ENCODE measurements at places on chromosomes 4 and X. TPM values are rescaled to one million over a fixed set of nuclear protein-coding genes. Genes with fewer than 3 reads are reported as not detected.

The BBS12 gene
- 15.7 TPM for polyA plus RNA-seq

The HTRA3 gene
- 7.2 TPM for polyA plus RNA-seq

The EIF2S3 gene
- 231 TPM for polyA plus RNA-seq

The NEUROG2 gene
- not detected for polyA plus RNA-seq

The SERTM2 gene
- polyA plus RNA-seq, result 0.05 TPM

The TCEAL7 gene
- polyA plus RNA-seq, result 37.6 TPM

The GPRASP2 gene
- 41.7 TPM for polyA plus RNA-seq

The CDX4 gene
- polyA plus RNA-seq, result not detected

The NAP1L3 gene
- 14.6 TPM for polyA plus RNA-seq

The PCDH7 gene
- 18.9 TPM for polyA plus RNA-seq

The HELT gene
- not detected for polyA plus RNA-seq

The EDA2R gene
- polyA plus RNA-seq, result 0.83 TPM

The NALF2 gene
- polyA plus RNA-seq, result 0.35 TPM

The ARHGAP6 gene
- 15.0 TPM for polyA plus RNA-seq

The HSFX4 gene
- polyA plus RNA-seq, result 0.25 TPM

The GABRB1 gene
- 0.55 TPM for polyA plus RNA-seq

The SMR3B gene
- not detected for polyA plus RNA-seq

The RNF113A gene
- polyA plus RNA-seq, result 10.9 TPM

The SYTL5 gene
- 3.3 TPM for polyA plus RNA-seq

The C1QTNF7 gene
- polyA plus RNA-seq, result 27.6 TPM

The PAGE2 gene
- not detected for polyA plus RNA-seq

The TMEM156 gene
- 3.0 TPM for polyA plus RNA-seq

The PSMD10 gene
- polyA plus RNA-seq, result 78.7 TPM

The SMIM10L2A gene
- polyA plus RNA-seq, result 10.4 TPM

The SUPT20HL2 gene
- not detected for polyA plus RNA-seq

The RHOH gene
- 0.50 TPM for polyA plus RNA-seq

The NAP1L2 gene
- polyA plus RNA-seq, result 2.8 TPM

The KIAA0232 gene
- polyA plus RNA-seq, result 48.0 TPM

The MAGEC3 gene
- polyA plus RNA-seq, result 0.37 TPM

The CXCL1 gene
- polyA plus RNA-seq, result 0.50 TPM

The CRLF2 gene
- polyA plus RNA-seq, result 0.12 TPM

The EFHC2 gene
- 9.0 TPM for polyA plus RNA-seq

The UGT2B15 gene
- polyA plus RNA-seq, result 0.07 TPM

The CFAP99 gene
- polyA plus RNA-seq, result 0.80 TPM

The ZNF157 gene
- polyA plus RNA-seq, result 1.6 TPM

The PAGE2B gene
- 0.32 TPM for polyA plus RNA-seq

The SCRG1 gene
- polyA plus RNA-seq, result 0.45 TPM

The MAGEB3 gene
- not detected for polyA plus RNA-seq

The IL2RG gene
- polyA plus RNA-seq, result 0.93 TPM

The FGFBP2 gene
- polyA plus RNA-seq, result 0.25 TPM
